T-helper 2 cell (primary cell): ENCODE measurements at places on chromosomes 5 and 9.

- DNase-seq = no peak
These were observed 29.5 kb downstream of the C5orf15 start for GRCh38 chr5:133938929-133939328.

DNA sequence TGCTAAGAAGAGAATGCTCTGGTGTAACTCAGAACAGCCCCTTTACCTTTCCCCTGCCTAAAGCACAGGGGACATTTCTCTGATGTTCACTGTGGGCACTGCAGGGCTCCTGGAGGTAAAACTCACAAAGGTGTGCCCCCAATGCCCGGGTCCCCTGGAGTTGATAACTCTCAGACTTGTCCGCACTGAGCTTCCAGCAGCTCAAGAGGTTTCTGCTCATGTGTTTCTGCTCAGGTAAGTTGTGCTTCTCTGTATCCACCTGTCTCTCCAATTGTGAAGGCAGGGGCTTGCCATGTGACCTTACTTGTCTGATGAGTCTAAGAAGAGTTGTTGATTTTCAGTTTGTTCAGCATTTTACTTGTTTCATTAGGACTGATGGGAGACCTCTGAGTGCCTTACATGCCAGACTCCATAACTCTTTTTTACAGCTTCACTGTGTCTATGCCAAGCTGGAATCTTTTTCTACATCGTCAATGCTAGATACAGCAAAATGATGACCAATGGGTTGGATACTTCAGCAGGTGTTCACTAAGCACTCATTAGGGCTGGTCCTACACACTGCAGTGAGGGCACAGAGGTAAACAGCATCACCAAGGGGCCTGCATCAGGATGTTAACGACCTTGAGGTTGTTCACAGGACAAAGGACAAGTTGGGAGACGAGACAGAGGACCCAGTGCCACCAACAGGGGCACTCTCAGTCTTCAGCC is 56.4 kb downstream of the MRPL36 start:
- DNase-seq = no peak

- no peak for DNase-seq
These were observed 236.5 kb upstream of the HAPLN1 start for GRCh38 chr5:83957188-83957587.

- DNase-seq = no peak
These were observed at the start of gene GRIN1 for GRCh38 chr9:137138722-137139467. GRIN1 (plus strand) TSS chr9:137139154; CDS start chr9:137139487, 333 bp downstream.

- no peak for DNase-seq
These were observed 13.2 kb downstream of the MEIKIN start for GRCh38 chr5:131932235-131932634.

- DNase-seq = no peak
These were observed 75.3 kb downstream of the MACROH2A1 start for GRCh38 chr5:135323701-135324132.
